SHP77 (cell line): ENCODE measurements at places on chromosomes 1 and 21.

GRCh38 chr21:31896019-31896418 lies 23.2 kb downstream of the HUNK start:
- DNase-seq = no peak

DNA sequence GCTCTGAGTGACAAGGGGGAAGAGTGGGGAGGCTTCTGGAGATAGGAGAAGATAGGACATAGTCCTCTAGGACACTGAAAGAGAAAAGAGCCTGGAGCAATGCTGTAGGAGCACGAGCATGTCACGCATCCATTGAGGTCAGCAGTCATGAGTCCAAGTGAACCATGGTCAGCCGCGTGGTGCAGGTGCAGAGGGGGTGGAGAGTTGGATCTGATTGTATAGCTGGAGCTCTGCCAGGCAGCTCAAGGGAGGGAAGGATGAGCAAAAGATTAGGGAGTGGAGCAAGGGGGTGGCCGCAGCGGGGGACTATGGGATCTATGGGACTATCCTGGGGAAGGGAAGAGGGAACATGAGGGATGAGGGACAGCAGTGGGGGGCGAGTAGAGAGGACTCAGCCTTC lies 14.0 kb downstream of the PADI1 start:
- DNase-seq = no peak

DNA sequence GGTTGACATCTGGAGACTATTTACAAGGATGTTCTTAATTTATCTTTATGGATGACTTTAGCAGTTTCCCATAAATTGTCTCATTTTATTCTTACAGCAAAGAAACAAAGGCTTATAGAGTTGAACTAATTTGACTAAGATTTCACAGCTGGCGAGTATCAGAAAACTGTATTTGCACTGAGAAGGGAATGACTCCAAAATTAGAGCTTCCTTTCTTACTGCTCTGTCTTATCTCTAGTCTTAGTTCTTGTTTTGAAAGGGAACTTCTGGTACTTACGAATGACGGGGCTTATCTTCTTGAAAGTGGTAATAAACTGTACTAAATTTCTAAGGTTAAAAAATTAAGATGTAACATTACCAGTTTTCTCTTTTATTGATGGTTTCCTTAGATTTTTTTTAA lies 13.6 kb downstream of the CNST start:
- no peak for DNase-seq

DNA sequence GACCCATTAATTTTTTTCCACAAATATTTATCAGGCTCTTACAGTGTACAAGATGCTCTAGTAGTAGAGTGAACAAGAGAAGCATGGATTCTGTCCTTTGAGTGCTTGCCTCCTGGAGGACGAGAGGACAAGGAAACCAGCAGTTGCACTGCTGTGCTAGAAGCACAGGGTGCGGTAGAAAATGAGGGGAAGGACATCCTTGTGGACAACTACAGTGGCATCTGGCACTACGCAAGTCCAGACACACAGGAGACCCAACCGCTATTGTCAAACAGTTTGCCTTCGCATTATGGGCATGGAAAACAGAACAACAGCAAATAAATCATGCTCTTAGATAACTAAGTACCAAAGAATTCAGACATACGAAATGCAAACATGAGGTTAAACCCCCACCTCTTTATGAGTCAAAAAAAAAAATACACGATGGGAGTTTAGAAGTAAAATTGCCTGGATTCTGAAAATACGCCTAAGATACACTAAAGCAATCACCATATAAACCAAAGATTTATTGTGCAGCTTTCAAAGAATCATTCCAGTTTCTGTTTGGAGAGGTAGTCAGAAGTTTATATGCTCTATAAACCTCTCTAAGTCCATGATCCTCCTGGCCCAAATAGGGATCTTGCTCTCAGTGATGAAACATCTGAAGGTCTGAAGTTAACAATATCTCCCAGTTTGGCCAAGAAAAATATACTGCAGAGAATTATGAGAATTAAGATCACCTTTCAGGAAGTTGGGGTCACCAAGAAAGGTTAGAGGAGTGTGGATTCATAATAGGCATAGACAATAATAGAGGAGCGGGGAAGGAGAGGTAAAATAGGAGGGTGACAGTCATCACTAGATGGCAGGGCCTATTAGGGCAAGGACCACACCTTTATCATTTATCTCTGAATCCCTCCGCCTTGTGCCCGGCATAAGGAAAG lies 307.8 kb downstream of the NFIA start:
- DNase-seq = no peak

GRCh38 chr1:170196490-170197236 lies 50.9 kb downstream of the NTMT2 start:
- no peak for DNase-seq

GRCh38 chr1:232029315-232029714 lies 402.7 kb downstream of the DISC1 start:
- no peak for DNase-seq

GRCh38 chr21:41651830-41652229 lies 115.0 kb downstream of the RIPK4 start:
- DNase-seq = no peak

DNA sequence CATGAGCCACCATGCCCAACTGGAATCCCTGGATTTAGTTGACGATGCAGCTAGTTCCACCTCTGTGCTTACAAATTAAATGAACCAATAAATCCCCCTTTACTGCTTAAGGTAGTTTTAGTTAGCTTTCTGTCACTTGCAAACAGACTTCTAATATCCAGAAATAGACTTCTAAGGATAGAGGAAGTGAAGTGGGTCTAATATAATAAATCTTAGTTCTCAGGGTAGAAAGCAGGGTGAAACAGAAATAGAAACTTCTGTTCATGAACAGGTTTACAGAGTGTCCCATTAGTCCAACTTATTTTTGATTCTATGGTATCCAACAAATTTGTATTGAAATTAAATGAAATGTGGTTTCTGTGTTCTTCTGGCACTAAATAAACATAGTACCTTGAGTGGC lies 20.1 kb downstream of the BCAS2 start:
- no peak for DNase-seq

DNA sequence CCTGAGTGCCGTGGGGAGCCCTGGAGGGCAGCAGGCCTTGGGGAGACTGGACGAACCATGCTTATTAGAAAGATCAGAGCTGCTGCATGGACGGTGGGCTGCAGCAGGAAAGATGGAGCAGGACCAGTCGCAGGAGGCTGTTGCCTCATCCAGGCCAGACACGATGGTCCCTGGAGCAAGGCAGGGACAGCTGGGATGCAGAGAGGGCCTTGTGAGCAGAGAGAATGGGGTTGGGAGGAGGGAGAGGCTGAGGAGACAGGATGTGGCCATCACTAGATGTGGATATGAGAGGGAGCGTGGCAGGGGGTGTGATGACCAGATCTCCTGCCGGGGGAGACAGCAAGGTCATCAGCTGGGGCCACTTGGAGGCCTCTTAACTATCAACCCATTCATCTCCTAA lies 727.6 kb downstream of the PTPRU start:
- DNase-seq = no peak

- no peak for DNase-seq
These were observed 6.3 kb upstream of the LYST start for GRCh38 chr1:235873045-235873444.

DNA sequence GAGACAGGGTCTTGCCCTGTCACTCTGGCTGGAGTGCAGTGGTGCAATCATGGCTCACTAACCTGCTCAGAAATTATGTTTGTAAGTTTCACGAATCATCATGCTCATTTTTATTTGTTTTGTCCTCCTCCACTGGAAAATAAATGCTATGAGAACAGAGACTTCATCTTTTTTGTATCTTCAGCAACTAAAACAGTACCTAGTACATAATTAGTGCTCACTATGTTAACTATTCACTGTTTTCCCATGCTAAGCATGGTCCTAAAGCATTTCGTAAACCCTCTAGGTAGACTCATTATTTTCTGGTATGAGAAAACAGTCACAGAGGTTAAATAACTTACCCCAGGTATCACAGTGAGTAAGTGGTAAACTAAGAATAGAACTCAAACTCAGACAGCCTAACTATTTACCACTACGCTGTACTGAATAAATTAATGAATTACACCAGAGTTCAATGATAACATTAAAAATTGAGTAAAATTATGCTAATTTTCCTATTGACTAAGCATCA lies 118.4 kb downstream of the RERE start:
- DNase-seq = no peak

DNA sequence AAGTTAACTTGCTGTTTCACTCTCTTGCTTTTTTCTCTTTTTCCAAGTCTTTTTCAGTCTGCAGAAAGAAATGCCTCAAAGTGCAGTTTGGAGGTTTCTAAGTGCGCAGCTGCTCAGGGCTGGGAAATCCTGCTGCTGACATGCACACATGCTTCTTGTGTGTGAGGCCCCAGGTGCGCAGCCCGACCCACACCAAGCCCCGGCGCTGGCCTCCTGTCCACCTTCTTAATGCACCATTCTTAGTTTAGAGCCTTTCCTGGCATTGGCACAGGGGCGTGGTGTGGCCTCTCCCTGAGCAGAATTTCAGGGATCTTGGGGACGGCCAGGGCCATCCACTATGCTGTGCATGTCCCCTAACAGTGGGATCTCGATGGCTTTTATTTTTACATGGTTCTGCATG lies 315.2 kb downstream of the CAMTA1 start:
- DNase-seq = no peak

DNA sequence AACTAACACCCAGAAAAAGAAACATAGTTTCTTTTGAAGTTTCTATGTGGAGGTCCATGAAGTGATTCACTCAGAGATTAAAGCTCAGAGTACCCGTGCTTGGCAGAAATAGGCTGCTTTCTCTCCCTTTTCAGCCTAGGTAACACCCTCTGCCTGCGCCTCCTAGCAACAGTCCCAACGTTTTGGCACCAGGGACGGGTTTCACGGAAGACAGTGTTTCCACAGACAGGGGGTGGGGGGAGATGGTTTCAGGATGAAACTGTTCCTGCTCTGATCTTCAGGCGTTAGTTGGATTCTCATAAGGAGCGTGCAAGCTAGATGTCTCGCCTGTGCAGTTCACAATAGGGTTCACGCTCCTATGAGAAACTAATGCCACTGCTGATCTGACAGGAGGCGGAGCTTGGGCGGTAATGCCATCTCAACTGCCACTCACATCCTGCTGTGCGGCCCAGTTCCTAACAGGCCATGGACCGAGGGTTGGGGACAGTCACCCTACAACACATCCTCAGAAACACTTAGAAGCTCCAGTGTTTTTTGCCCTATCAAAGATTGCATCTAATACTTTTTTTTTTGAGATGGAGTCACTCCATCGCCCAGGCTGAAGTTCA lies 53.2 kb downstream of the CHML start:
- DNase-seq = no peak

GRCh38 chr1:99956755-99957154 lies 13.0 kb upstream of the SLC35A3 start:
- no peak for DNase-seq

GRCh38 chr1:29800522-29800956 lies 564.2 kb downstream of the PTPRU start:
- no peak for DNase-seq

DNA sequence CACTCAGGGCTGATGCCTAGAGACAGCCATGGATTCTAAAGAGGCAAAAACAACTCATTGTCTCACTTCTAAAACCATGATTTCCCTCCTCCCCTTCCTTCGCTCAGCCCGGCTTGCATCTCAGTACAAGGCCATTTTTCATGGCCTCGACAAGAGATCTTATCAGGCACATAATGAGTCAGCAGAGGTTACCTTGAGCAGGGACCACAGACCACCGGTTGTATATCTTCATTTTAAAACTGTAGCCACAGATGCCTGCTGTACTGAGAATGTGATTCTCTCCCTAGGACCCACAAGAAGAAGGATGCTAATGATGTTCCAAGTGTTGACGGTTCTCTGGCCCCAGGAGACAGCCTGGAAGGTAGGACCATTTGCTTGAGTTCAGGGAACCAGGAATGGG lies 331.9 kb downstream of the AJAP1 start:
- no peak for DNase-seq

GRCh38 chr1:78240191-78240590 lies 194.4 kb downstream of the GIPC2 start:
- DNase-seq = no peak

DNA sequence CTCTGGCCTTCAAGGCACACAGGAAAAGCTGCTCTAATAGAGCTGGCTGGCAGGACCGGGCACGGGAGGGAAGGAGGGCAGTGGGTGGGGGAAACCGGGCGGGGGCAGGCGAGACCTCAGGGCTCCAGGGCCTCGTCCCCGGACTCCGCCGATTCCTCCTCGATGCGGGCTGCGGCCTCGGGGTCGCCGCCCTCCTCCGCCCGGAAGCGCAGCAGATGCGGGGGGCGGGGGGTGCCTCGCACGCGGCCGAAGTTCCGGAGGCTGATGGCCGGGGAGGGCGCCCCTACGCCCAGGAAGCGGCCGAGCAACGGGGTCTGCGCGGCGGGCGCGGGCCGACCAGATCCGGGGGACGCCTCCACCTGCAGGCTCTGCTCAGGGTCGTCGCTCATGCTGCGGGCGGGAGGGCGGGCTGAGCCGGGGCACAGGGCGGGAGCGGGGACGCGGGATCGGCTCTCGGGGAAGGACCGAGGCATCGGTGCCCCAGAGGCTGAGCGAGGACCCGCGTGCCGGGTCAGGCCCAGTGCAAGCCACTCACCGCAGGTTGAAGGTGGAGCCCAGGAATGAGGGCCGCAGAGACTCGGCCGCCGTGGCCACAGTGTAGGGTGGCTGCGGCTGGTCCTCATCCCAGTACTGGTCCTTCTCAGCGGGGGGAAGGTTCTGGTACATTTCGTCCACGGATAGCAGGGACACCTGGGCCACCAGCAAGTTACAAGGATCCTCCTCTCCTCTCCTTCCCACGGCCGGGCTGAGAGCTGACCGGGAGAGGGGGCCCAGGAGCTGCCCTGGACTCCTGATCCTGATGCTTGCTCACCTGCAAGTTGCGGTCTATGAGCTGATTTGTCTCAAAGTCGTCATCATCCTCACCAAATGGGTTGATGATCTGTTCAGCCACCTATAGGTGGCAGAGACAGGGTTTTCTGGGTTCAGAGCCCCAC lies 3.6 kb downstream of the BEST4 start:
- DNase-seq = no peak

DNA sequence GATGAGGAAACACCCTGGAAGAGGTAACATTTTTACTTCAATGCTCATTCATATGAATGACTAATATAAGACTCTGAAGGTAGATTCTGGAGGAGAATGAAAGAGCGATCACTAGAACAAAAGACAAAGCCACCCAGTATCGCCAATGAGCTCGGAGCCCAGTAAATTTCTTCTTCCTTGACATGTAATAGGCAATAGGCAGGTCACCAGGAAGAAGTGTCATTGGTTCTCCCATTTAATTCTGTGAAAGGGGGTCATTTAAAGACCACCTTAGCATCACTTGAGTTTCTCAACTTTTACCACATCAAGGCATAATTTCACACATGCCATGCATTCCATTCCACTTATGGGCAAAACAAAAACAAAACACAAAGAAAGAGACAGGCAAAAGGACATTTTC lies 7.9 kb downstream of the TNFSF18 start:
- DNase-seq = no peak

DNA sequence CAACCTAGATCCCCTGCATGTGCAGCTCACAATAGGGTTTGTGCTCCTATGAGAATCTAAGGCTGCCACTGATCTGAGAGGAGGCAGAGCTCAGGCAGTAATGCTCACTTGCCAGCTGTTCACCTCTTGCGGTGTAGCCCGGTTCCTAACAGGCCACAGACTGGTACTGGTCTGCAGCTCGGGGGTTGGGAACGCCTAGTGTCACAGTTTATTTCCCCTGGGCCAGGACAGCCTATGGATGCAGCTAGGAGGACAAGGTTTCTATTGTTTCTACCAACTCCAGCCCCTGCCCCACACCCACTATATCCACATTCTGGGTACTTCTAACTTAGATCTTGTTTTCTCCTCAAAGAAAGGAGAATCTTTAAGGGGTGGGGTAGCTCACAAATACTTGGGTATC lies 58.7 kb upstream of the PRRC2C start:
- no peak for DNase-seq

- DNase-seq = no peak
These were observed 149.9 kb downstream of the ZNF326 start for GRCh38 chr1:90144820-90145219.
